Small intestine (tissue), 16 donors: ENCODE measurements at places on chromosomes 7 and 10. TPM values are rescaled to one million over a fixed set of nuclear protein-coding genes. Genes with fewer than 3 reads are reported as not detected.
A peak's percentile ranks its signal among the peaks of the same experiment; 100 is the strongest.

- H3K27ac ChIP-seq = no peak overlapping the region
- no peaks in the 10 kb centered on the region for H3K27me3 ChIP-seq
- H3K4me3 ChIP-seq = no peak overlapping the region
- H3K36me3 ChIP-seq = no peaks in the 10 kb centered on the region
Observed at GRCh38 chr7:79949778-79950177, 184.9 kb upstream of the GNAI1 start.

GRCh38 chr10:95304976-95305375 is 14.2 kb upstream of the PDLIM1 start:
- DNase-seq = no peak
- no peak overlapping the region for H3K27ac ChIP-seq
- no peak overlapping the region for H3K4me3 ChIP-seq
- H3K27me3 ChIP-seq = no peaks in the 10 kb centered on the region

- no peak overlapping the region for H3K27ac ChIP-seq
- no peaks in the 10 kb centered on the region for H3K27me3 ChIP-seq
- H3K36me3 ChIP-seq = no peaks in the 10 kb centered on the region
- DNase-seq = no peak
- peaks cover 8% of the 10 kb centered on the region for H3K4me1 ChIP-seq
Observed at GRCh38 chr10:48803801-48804584, 119.3 kb downstream of the WDFY4 start.

GRCh38 chr10:79116368-79116767 is 47.6 kb downstream of the ZMIZ1 start:
- no peak for DNase-seq
- H3K27me3 ChIP-seq = no peaks in the 10 kb centered on the region
- H3K4me1 ChIP-seq = no peaks in the 10 kb centered on the region
- H3K27ac ChIP-seq = peak overlapping the region; percentile 8
- H3K36me3 ChIP-seq = no peaks in the 10 kb centered on the region

DNA sequence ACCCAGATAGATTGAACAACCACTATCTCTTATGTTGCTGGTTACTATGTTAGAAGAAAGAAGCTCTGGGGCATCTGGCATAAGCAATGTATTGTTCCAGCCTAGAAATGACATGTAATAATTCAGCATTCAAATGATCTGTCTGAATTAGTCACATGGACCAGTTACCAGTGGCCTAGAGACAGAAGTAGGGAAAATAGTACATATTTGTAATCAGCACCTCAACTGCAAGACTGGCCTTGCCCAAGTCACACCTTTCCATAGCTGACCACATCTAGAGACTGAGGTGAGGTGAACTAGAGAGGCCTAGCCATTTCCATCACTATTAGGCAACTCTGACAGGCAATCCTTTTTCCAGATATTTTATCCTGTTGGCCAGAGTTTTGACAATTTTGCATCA is 315.6 kb upstream of the KCND2 start:
- no peaks in the 10 kb centered on the region for H3K4me1 ChIP-seq
- H3K4me3 ChIP-seq = no peak overlapping the region
- no peaks in the 10 kb centered on the region for H3K27me3 ChIP-seq
- H3K27ac ChIP-seq = no peak overlapping the region
- no peaks in the 10 kb centered on the region for H3K36me3 ChIP-seq

Gene SPDYE11
- 0.41 TPM for polyA plus RNA-seq

Gene LRRC4
- 0.91 TPM for polyA plus RNA-seq

Gene PRLHR
- not detected for polyA plus RNA-seq

Gene PTPRN2
- 2.0 TPM for polyA plus RNA-seq

Gene POMZP3
- polyA plus RNA-seq = 14.5 TPM

DNA sequence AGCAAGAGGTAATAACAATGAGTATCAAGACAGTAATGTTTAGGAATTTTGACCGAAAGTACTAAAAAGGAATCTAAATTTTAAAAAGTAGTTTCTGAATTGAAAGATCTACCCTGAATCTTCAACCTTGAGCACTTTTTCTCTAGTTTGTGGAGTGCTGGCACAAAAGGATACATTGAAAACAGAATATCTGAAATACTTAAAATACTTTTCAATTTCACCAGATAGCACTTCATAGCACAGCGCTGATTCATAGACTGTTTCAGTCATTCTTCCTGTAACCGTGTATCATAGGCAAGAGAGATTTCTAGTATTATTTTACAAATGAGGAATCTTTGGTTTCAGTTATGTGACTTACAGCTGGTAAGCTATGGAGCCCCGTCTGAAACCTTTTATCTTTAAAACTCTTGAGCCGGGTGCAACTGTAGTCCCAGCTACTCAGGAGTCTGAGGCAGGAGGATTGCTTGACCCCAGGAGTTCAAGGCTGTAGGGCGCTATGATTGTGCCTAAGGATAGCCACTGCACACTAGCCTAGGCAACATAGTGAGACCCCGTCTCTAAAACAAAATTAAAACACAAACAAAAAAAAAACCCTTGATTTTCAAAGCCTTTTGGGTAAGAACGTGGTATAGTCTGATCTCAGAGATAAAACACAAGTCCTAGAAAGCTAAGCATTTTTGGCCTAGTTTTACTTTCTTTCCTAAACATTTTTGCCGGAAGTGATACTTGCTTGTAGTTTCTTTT is 35.1 kb downstream of the FHIP2A start:
- peaks cover 5% of the 10 kb centered on the region for H3K36me3 ChIP-seq
- no peak overlapping the region for H3K4me3 ChIP-seq
- no peaks in the 10 kb centered on the region for H3K4me1 ChIP-seq
- DNase-seq = no peak

- peaks cover 13% of the 10 kb centered on the region for H3K4me1 ChIP-seq
- no peak overlapping the region for H3K4me3 ChIP-seq
- no peaks in the 10 kb centered on the region for H3K36me3 ChIP-seq
- no peaks in the 10 kb centered on the region for H3K27me3 ChIP-seq
- no peak overlapping the region for H3K27ac ChIP-seq
Observed at GRCh38 chr7:158824028-158824427, 5.3 kb downstream of the ESYT2 start.

DNA sequence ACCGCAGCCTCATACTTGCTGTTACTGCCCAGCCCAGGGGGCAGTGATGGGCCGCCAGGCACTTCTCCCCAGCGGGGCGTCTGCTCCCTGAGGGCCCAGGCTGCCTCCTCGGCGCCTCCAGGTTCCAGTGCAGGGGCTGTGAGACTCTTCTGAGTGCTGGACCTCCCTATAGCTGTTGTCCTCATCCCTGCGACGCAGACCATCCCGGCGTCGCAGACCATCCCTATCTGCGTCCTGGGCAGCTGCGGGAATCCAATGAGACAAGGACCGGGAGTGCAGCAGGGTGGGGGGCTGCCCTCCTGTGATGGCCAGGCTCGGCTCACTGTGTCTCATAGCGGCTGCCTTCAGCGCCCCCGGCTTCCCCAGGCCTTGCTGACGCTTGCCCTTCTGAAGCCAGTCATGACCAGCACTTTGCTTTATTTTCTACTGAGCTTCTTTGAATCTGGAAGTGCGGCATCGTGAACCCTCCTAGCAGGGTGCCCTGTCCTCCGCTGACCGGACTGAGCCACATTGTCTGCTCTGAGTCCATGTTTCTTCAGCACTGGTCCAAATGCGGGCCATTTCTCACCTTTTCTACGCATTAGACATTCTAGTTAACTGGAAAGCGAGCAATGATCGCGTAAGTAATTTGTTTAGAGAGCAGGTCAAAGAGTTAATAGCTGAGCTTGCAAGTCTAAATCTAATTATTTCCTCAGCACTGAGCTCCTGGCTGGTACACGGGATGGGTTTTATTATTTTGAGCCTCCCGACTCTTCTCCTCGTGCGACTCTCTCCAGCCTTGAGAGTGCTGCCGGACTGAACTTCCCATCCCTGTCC is 339.5 kb downstream of the WDR37 start:
- H3K27ac ChIP-seq = no peak overlapping the region
- DNase-seq = no peak
- no peak overlapping the region for H3K4me3 ChIP-seq
- no peaks in the 10 kb centered on the region for H3K4me1 ChIP-seq
- no peaks in the 10 kb centered on the region for H3K27me3 ChIP-seq

DNA sequence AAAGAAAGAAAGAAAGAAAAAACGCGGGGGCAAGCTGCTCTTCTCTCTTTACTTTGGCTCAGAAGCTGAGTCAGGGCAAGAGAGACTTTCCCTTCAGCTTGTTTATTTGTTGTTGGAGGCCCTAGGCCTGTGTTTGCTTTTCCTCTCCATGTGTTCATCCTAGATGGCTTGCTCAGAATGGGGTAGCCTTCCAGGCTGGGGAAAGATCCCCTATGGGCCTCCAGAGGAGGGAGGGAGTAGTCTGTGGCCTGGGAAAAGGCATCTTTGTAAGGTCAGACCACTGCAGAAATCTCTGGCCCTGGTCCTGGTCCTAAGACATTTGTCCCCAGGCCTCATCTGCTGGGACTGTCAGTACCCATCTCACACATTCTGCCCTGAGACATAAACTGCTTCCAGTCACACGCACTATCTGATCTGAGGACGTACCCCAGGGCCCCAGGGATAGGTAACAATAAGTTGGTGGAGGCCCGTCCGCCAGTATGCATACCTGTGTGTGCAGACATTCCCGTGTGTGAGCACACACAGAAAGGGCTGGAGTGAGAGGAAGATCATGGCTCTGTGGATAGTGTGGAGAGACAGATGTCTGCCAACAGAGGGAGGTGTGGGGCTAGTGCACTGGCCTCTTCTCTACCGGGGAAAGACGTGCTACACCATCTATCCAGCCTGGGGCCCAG is 4.9 kb upstream of the SCD start:
- peaks cover 2% of the 10 kb centered on the region for H3K4me1 ChIP-seq
- no peak overlapping the region for H3K4me3 ChIP-seq
- no peak overlapping the region for H3K27ac ChIP-seq
- H3K27me3 ChIP-seq = no peaks in the 10 kb centered on the region
- DNase-seq = peak; percentile 82

DNA sequence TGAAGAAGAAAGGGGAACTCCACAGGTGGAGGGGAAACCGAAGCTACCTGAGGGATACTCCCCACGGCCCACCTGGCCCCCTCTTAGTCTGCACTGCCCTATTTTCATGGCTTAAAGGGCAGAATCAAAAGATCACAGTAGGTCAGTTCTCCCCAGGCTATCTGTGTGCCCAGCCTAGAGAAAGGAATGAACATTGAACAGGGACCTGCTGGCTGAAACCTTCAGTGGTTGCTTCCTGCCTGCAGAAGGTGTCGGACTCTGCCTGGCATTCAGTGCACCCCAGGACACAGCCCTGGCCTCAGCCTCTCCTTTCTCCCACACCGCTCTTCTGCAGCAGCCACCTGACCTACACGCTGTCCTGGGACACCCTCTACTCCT is 74.5 kb downstream of the PRKAG2 start:
- H3K27ac ChIP-seq = peak overlapping the region; percentile 98
- no peaks in the 10 kb centered on the region for H3K36me3 ChIP-seq
- peak; percentile 85 for DNase-seq
- no peak overlapping the region for H3K4me3 ChIP-seq
- H3K4me1 ChIP-seq = peaks cover 71% of the 10 kb centered on the region
- no peaks in the 10 kb centered on the region for H3K27me3 ChIP-seq

Gene CLIP2
- 20.4 TPM for polyA plus RNA-seq

DNA sequence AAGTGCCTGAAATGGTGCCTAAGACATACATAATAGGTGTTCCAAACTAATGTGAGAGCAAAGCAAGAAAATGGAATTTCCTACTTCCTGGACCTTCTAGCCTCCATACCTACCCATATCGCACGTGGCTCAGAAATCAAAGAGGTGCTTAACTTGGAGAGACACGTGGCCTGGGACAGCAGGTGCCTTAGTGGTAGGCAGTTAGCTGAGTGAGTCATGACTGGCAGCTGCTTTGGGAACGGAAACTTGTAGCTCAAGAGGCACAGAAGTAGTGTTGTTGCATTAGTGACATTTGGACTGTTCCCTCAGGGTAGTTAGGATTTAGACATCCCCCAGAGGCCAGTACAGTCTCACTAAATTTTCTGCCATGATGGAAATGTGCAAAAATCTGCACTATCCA is 12.0 kb upstream of the BMPER start:
- no peak overlapping the region for H3K27ac ChIP-seq
- H3K4me1 ChIP-seq = no peaks in the 10 kb centered on the region
- H3K27me3 ChIP-seq = no peaks in the 10 kb centered on the region
- no peak for DNase-seq
- no peak overlapping the region for H3K4me3 ChIP-seq

DNA sequence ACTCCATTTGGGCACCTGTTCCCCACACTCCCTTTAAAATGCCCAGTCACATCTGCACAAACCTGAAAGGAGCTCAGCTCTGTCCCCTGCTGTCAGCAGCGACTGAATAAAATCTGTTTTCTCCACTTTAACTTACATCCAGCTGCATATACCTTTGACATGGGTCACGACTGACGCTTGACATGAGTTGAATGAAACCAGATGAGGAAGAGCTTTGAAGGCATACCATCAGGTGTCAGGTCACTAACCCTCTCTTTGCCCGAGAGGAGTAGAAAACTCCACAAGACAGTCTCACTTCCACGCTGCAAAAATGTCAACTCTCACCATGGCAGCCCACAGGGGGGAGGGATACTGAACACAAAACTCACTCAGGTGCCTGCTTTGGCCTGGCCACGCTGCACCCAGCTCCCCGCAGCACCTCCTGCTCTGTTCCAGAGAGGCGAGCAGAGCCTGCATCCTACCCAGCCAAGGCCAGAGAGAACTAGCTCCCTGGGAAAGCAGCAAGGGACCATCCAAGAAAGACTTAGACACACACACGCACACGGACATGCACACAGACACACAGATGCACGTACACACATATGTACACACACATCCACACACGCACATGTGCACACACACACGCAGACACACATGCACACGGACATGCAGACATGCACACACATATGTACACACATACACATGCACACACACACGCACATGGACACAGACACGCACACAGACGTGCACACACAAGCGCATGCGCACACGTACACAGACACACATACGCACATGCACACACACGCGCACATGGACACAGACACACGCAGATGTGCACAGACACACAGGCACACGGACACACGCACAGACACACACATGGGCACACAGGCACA is 191.0 kb downstream of the MAD1L1 start:
- no peaks in the 10 kb centered on the region for H3K4me1 ChIP-seq
- H3K36me3 ChIP-seq = no peaks in the 10 kb centered on the region
- no peak overlapping the region for H3K27ac ChIP-seq
- H3K27me3 ChIP-seq = no peaks in the 10 kb centered on the region
- H3K4me3 ChIP-seq = no peak overlapping the region

DNA sequence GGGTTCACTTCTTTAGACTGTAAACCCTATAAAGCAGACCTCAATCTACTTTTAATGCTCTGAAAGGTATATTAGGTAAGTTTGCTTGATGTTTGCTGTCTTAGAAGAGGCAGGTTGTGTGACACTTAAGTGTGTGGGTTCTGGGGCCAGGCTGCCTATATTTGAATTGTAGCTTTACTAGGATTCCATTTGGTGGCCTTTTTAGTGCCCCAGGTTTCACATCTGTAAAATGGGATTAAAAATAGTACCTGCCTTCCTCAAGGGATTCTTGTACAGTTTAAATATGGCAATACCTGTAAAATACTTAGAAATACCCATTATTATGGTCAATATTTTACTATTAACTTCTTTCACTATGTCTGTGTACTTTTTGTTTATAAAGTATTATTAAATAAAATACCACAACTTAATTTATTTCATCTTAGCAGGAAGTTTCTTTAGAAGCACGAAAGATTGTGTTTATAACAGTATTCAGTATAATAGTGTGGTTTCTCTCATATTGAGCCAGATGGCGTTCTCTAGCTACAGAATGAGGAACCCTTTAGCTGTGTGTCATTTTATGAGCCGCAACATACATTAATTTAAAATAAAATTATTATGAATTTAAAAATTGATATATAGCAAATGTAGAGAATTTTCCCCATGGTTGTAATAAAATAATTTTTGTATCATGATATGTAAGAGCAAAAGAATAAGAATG is 94.2 kb downstream of the CDK14 start:
- no peaks in the 10 kb centered on the region for H3K27me3 ChIP-seq
- DNase-seq = no peak
- H3K4me3 ChIP-seq = no peak overlapping the region
- no peaks in the 10 kb centered on the region for H3K4me1 ChIP-seq
- no peaks in the 10 kb centered on the region for H3K36me3 ChIP-seq
